ENCODE measurements at places on chromosomes 11 and 22.

- no peak for DNase-seq
Observed at GRCh38 chr11:44775985-44776446, 49.3 kb downstream of the TSPAN18 start.

DNA sequence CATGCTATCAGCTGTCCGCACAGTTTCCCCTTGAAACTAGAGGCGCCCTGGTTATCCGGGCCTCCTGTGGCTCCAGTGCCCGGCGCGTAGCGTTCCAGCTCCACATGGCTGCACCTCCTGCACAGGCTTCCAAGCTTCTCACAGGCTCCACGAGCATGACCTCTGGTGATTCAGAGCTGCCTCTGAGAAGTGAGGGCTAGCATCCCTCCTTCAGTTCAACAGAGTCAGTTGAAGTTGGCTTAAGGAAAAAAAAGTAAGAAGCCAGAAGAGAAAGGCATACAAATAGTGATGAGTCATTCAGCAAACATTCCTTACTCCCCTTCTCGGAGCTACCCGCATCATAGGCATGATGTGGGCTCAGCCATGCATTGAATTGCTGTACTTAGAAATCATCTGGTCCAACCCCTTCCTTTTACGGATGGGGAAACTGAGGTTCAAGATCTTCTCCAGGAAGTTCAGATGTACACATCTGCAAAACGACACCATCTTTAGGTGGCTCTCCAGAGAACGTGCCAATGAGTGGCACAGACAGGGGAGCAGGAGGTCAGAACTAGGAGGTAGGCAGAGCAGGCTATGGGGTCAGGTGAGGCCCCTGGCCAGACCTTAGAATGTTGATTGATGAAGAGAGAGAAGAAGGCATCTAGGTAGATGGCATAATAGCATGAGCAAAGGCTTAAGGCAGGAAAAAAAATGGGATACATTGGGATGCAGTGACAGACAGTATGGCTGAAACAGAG is 216.3 kb upstream of the TBCEL start:
- no peak for DNase-seq

DNA sequence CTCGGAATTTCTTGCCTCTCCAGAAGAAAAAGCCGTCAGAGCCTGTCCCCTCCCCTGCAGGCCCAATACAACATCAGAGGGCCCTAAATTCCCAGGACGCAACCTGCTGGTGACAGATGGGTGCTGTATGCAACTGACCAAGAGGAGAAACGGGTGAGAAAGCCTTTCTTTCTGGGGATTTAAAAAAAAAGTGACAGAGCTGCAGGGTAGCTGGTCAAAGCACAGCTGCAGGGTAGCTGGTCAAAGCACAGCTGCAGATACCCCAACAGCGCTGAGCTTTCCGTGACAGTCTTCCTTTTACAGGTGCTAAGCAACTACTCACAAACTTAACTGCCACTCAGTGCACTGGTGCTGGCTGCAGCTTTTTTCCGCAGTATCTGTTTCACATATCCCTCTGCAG is 17.8 kb downstream of the AP1B1 start:
- no peak for DNase-seq

GRCh38 chr22:47278655-47279054 is 516.2 kb downstream of the TBC1D22A start:
- no peak for DNase-seq

DNA sequence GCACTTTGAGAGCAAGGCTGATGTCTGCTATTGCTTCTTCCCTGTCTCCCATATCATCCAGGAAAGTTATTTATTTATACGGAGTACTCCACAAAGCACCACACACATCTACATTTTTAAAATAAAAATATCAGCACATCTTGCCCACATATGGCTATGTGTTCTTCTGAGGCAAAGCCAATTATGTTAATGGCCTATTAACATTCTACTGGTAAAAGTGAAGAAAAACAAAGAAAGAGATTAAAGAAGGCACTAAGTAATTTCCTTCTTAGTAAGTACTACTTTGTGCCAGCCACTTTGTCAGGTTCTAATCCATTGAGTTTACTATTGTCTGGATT is 548.7 kb downstream of the OPCML start:
- no peak for DNase-seq

DNA sequence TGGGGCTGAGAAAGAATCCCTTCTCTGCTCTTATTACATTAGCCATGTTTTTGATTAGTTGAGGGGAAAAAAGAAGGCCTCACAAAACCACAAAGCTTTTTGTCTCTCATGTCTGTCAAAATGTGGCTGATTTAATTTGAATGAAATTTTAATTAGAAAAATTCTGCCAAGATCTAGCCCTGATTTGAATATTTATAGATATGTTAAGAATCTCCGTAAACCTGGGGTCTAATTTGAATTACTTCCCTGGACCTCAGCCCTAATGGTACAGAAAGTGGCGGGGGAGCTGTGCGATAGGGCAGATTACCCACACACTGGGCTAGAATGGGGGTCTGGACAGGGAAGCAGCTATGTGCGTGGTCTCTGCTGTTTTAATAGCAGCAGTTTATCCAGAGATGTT is 141.3 kb upstream of the TTC12 start:
- no peak for DNase-seq

- DNase-seq, result no peak
Observed at GRCh38 chr11:111301004-111301841, 2.9 kb downstream of the POU2AF3 start.

GRCh38 chr11:12975195-12975594 is 33.9 kb upstream of the RASSF10 start:
- DNase-seq, result no peak

GRCh38 chr11:126132319-126132718 is 69.7 kb upstream of the CDON start:
- DNase-seq, result no peak

DNA sequence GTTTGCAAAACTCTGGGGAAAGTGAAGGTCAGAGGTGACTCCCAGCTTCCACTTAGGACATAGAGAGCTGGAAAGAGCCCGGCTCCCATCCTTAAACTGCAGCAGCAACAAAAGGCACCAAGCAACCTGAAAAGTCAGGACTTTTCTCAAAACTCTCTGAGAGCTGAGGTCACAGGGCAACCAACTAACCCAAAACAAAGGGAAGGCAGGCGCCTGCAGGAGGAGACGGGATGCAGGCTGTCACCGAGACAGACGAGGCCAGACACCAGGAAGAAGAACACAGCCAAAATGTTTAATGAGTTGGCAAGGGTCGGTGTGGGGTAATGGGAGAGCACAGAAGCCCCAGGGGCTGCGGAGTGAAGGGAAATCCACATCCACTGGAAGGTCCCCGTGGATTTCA is 19.9 kb downstream of the ASCL2 start:
- DNase-seq, result no peak

- DNase-seq, result no peak
Observed at GRCh38 chr11:102199673-102200072, 89.4 kb downstream of the YAP1 start.

DNA sequence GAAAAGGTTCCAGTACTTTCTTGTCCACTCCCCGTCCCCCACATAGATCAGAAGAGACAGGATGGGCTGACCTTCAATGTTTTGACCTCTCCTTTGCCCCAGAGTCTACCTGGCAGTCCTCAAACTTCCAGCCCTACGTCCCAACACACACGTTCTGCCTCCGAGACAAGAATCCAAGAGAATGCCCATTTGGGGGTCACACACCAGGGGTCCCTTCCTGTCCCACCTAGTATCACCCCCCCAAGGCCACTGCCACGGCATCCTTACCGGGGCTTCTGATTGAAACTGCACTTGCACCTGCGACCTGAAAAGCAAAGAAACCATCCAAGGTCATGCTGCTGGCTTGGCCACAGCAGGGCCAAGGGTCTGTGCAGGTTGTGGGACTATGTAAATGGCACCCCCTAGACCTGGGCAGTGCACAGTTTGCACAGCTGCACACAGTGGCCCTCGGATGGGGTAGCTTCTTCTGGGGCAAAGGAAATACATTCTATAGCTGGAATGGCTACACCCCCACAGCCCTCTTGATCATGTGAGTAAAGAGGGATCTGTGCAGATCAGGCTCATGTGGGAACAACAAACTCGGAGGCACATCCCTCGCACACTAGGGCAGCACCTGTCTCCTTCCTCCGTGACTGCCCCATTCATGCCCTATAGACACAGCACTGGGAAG is 16.5 kb upstream of the FXYD2 start:
- no peak for DNase-seq

- no peak for DNase-seq
Observed at GRCh38 chr11:61745781-61746441, 6.5 kb upstream of the MYRF start.

- no peak for DNase-seq
Observed at GRCh38 chr11:121944556-121945230, 171.3 kb downstream of the BLID start.

- DNase-seq, result no peak
Observed at GRCh38 chr22:45859231-45860161, 117.5 kb downstream of the WNT7B start.

- DNase-seq, result no peak
Observed at GRCh38 chr11:11501546-11502262, 120.1 kb downstream of the GALNT18 start.

- DNase-seq, result no peak
Observed at GRCh38 chr22:43540529-43540923, 128.7 kb downstream of the MPPED1 start.

DNA sequence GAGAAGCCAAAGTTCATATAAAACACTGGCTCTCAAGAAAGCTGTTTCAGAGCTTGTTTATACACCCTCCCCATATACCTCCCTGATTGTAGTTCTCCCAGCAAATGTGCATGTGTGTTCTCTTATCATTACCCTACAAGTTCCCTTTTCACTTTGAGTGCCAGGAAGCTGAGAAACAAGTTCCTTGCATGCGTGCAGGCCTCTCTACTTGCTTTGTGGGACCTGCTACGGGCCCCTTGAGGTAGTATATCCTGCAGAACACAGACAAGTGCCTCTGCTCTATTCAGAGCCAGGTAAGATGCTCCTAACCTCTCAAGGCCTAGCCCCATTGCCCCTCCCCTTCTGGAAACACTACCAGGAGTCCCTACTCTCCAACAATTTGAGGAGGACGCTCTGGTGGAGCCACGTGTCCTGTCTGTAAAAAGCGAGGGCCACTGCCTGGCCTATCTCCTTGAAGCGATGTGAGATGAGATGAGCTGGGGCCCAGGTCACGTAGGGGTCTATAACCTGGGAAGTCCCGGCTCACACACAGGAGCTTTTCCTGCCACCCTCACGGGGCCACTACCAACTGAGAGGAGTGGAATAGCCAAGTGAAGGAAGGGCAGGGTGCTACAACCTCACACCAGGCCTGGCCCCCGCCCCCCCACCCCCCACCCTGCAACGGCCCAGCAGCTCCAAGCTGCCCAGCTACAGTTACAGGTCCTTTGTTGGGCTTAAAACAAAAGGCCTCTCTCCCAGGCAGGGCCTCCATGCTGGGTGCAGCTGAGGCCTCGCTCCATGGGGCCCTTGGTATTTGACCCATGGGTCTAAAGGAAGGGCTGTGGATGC is 2.6 kb upstream of the ATP5MGL start:
- DNase-seq, result no peak

DNA sequence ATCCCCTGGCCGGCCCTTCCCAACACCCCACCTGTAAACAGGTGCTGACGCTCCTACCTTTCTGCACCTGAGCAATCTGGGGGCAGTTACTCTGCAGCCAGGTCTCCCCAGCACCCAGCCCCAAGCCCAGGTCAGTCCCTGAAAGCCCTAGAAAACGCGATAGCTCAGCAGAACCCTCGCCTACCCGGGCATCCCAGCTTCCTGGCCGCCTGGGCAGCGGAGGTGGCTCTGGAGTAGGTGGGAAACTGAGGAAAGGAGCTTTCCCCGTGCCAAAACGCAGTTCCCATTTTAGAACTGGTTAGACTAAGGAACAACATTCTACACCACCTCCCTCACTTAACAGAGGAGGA is 445 bp downstream of the SYTL2 start:
- no peak for DNase-seq

- peak; percentile 7 for DNase-seq
Observed at GRCh38 chr22:20243537-20244249, 24.4 kb downstream of the RTN4R start.

DNA sequence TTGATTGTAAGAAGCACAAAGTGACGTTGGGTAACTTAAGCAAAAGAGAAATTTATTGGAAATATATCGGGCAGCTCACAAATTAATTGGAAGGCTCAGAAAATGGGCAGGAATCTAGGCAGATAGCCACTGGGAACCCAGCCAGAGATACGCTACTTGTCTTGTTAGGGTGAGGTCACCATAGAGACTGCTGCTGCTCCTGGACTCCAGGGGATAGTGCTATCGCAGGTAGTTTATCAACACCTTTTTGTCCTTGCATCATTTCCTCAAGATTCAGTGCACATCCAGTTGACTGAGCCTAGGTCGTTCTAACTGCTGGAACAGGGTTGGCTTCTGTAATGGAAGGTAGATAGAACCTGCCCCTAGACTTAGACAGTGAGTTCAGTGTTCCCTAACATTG is 19.6 kb downstream of the AMOTL1 start:
- DNase-seq, result no peak

DNA sequence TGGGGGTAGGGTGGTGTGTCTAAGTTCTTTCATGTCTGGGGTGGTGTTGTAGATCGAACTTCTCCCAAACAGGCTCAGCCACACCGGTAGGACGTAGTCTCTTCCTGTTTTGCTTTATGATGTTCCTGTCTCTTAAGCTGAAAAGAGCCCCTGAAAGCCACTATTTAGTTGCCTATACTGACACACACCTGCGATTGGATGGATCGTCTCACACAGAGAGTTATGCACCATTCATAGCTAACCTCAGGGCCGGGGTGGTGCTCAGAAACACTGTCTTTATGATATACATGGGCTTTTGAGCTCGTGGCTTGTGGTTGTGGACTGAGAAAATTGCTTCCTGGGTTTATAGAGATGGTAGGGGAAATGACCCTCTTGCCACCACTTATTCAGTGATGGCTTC is 137.6 kb downstream of the TEAD1 start:
- no peak for DNase-seq

GRCh38 chr11:46801694-46802470 is 44.2 kb downstream of the CKAP5 start:
- no peak for DNase-seq

DNA sequence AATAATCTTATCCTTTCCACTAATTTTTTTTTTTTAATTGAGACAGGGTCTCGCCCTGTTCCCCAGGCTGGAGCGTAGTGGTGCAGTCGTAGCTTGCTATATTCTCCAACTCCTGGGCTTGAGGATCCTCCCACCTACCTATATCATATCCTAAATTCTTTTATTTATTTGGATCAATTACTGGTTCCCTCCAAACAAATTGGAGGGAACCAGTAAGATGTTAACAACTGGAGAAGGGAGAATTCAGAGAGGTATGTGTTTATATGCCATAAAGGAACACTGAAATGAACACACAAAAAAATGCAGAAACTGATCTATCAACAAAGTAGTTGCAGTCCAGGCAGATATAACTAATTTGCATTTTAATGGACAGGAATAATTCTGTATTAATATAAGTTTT is 63.6 kb downstream of the ATXN10 start:
- no peak for DNase-seq

GRCh38 chr11:7246179-7246578 is 5.5 kb upstream of the SYT9 start:
- DNase-seq, result no peak

DNA sequence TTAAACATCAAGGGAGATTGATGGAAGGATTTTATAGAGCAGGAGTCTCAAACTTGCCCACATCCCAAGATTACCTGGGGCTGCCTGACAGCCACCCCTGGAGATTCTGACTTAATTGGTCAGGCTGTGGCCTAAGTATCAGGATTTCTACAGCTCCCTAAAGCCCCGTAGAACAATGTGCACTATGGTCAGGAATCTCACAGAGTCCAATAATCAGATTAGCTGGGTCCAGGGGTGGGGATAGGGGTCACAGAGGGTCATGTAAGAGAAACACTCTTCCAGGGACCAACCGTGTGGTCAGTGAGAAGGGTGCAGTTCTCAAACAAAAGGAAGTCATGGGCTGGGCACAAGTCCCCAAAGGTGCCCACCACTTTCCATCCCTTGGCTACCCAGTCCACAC is 20.5 kb upstream of the FBLN1 start:
- no peak for DNase-seq

GRCh38 chr11:19677381-19678080 is 35.1 kb upstream of the NAV2 start:
- no peak for DNase-seq

Data from stimulated activated CD4-positive, alpha-beta T cell treated with anti-CD3 and anti-CD28 coated beads, Interleukin-1b, Interleukin-23, amount 100 ng/mL, for 1 hour (primary cell).